Effector memory CD8-positive, alpha-beta T cell (primary cell): ENCODE measurements at places on chromosomes 13 and 19.

- no peak for DNase-seq
- peaks cover 9% of the 10 kb centered on the region for H3K36me3 ChIP-seq
- no peaks in the 10 kb centered on the region for H3K27me3 ChIP-seq
- peak overlapping the region; percentile 19 for H3K4me3 ChIP-seq
Observed at GRCh38 chr19:19774354-19775033, 41.6 kb upstream of the ZNF14 start.

DNA sequence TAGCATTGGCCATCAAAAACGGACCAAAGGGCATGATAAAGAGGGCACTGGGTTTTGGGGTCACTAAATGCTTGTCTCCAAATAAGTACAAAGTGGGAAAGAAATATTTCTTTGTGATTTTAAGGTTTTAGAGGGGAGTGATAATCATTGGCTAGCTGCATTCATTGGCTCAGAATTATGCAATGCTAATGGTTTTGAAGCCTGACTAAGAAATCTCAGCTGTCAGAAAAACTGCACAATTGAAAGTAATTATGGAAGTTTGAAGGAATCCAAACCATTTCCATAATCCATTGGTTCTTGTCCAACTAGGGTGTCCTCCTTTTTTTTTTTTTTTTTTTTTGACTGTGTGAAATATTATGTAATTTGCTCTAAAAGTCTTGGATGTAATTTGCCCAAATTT lies 88.2 kb upstream of the ARGLU1 start:
- no peaks in the 10 kb centered on the region for H3K36me3 ChIP-seq
- H3K27ac ChIP-seq: no peak overlapping the region
- DNase-seq: no peak
- no peaks in the 10 kb centered on the region for H3K4me1 ChIP-seq
- no peak overlapping the region for H3K4me3 ChIP-seq

DNA sequence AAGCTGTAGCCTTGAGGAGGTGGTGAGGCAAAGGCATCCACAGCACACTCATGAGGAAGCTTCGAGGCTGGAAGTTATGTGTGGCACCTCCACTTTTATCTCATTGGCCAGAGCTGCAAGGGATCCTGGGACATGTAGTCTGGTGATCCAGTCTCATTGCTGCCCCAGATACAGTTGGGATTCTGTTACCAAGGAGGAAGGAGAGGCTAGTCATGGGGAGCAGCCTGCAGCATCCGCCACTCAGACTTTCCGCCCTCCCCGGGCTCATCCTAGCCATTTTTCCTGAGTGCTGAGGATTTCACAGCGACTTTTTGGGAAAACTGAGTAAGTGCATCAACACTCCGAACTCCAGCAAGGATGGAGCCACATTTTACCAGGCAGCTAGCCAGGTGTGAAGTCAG lies 74.4 kb downstream of the DPF1 start:
- no peak overlapping the region for H3K27ac ChIP-seq
- H3K4me3 ChIP-seq: no peak overlapping the region
- no peak for DNase-seq
- no peaks in the 10 kb centered on the region for H3K27me3 ChIP-seq
- H3K4me1 ChIP-seq: no peaks in the 10 kb centered on the region

DNA sequence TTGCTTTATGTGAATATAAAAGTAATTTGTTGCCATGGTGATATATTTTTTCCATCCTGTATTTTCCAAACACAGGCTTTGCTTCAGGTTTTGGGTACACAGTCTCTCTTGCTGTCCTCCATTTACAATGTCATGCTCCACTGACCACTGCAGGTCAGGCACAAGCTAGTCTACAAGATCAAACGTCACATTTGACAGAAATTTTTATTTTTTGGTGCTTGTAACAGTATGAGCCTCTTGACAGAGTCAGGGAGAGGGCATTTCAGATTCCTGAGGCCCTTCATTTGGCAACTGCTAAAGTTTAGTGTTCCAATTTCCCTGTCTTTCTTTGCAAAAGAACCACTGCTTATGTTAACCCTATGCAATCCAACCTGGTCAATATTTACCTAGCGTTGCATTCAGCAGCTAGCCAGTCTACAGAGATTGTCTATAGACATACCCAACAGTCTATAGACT lies 175.0 kb downstream of the RFC3 start:
- no peaks in the 10 kb centered on the region for H3K27me3 ChIP-seq
- H3K4me1 ChIP-seq: no peaks in the 10 kb centered on the region
- H3K4me3 ChIP-seq: no peak overlapping the region

GRCh38 chr19:45927565-45928261 lies 13.1 kb upstream of the NANOS2 start:
- peaks cover 9% of the 10 kb centered on the region for H3K27me3 ChIP-seq
- peaks cover 4% of the 10 kb centered on the region for H3K36me3 ChIP-seq
- peak overlapping the region; percentile 30 for H3K4me3 ChIP-seq

GRCh38 chr13:41582027-41582463 lies 124.7 kb downstream of the RGCC start:
- no peak overlapping the region for H3K27ac ChIP-seq
- H3K27me3 ChIP-seq: no peaks in the 10 kb centered on the region
- peaks cover 13% of the 10 kb centered on the region for H3K36me3 ChIP-seq
- H3K4me3 ChIP-seq: no peak overlapping the region
- DNase-seq: no peak

- H3K27ac ChIP-seq: no peak overlapping the region
- DNase-seq: no peak
- H3K4me3 ChIP-seq: no peak overlapping the region
- H3K27me3 ChIP-seq: peaks cover 54% of the 10 kb centered on the region
Observed at GRCh38 chr19:55161571-55162322, 4.2 kb upstream of the TNNI3 start.

DNA sequence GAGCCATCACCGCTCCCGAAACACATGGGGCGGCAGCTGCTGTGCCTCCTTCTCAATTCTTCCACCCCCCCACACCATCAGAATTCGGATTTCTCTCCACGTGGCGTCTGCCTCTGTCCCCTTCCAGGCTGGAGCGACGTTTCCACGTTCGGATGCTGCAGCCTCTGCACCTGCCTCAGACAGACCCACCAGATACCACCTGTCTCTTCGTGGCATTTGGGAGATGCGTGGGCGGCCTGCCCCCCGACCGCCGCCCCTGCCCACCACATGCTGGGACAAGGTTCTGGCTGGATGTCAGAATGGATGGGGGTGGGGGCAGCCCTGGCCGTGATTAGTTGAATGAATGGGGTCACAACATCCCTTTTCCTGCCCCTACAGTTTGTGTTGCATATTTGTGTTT lies 90.0 kb downstream of the SLC7A1 start:
- H3K27me3 ChIP-seq: peaks cover 34% of the 10 kb centered on the region
- no peaks in the 10 kb centered on the region for H3K4me1 ChIP-seq
- H3K27ac ChIP-seq: no peak overlapping the region
- no peaks in the 10 kb centered on the region for H3K36me3 ChIP-seq
- H3K4me3 ChIP-seq: no peak overlapping the region
- no peak for DNase-seq

GRCh38 chr13:47890146-47890814 lies 110.8 kb downstream of the SUCLA2 start:
- no peak for DNase-seq
- no peaks in the 10 kb centered on the region for H3K4me1 ChIP-seq
- no peak overlapping the region for H3K27ac ChIP-seq
- no peak overlapping the region for H3K4me3 ChIP-seq

- H3K27me3 ChIP-seq: peaks cover 87% of the 10 kb centered on the region
- H3K27ac ChIP-seq: no peak overlapping the region
- no peak for DNase-seq
- H3K4me3 ChIP-seq: no peak overlapping the region
- peaks cover 13% of the 10 kb centered on the region for H3K4me1 ChIP-seq
- no peaks in the 10 kb centered on the region for H3K36me3 ChIP-seq
Observed at GRCh38 chr19:19259741-19260140, 13.4 kb downstream of the TM6SF2 start.

GRCh38 chr13:88617176-88617575 lies 946.0 kb downstream of the SLITRK5 start:
- H3K27me3 ChIP-seq: no peaks in the 10 kb centered on the region
- H3K36me3 ChIP-seq: no peaks in the 10 kb centered on the region
- DNase-seq: no peak
- H3K27ac ChIP-seq: no peak overlapping the region

DNA sequence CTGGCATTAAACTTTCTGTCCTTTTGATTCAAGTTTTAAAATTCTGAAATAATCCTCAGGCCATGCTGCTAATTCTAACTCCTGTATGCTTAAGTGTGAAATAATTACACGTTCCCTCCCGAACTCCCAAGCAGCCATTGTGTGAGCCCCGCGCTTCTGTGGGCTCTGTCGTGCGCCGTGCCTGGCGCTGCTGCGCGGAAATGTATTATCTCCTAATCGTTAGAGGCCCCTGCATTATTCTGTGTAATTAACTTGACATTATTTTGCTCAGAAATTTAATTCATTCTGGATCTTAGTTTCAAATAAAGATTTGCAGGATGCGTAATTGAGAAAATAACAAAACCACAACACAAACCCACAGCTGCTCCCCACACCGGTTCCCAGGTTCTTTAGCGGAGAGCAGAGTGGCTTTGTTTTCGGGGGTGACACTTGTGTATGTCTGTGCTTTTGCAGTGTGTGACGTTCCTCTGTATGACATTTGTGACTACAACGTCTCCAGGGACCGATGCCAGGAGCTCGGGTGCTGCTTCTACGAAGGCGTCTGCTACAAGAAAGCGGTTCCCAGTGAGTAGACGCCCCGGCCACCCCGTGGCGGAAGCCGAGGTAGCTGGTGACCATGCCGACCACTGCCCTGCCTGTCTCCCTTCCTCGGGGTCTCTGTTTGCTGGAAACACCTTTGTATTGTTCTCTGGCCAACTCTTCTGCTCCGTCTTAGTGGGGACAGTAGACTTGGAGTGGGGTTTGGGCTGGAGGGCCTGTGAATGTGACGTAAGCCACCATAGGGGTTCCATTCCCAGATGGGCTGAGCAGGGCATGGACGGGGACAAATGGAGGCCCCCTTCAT lies 7.5 kb downstream of the TEX29 start:
- H3K4me1 ChIP-seq: peaks cover 5% of the 10 kb centered on the region
- H3K36me3 ChIP-seq: peaks cover 3% of the 10 kb centered on the region
- DNase-seq: no peak
- no peak overlapping the region for H3K4me3 ChIP-seq
- H3K27ac ChIP-seq: no peak overlapping the region
- no peaks in the 10 kb centered on the region for H3K27me3 ChIP-seq

GRCh38 chr19:5804516-5805461 lies at the start of gene NRTN:
Gene NRTN, plus strand, starts transcription at chr19:5805067. Its CDS starts 19,099 bp downstream, at chr19:5824166.
- DNase-seq: no peak
- H3K27me3 ChIP-seq: peaks cover 15% of the 10 kb centered on the region
- H3K36me3 ChIP-seq: peaks cover 4% of the 10 kb centered on the region
- H3K27ac ChIP-seq: peak within 1 kb of the TSS; percentile 8

DNA sequence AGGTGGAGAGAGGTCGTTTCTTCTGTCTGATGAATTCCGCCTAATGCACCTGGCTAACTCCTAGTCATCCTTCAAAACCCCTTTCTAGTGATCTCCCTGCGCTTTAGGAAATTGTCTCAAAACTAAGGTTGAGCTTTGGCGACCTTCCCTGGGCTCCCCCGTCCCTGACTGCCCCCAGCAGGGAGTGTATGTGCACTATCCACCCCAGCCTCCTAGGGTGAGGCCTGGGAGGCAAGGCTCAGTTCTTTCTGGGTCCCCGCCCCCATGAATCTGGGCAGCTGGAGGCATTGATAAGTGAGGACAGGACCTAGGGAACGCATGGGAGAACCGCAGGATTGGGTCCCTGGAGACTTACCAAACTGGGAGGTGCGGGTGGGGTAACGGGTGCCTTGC lies 378 bp downstream of the TLE6 start:
- H3K4me3 ChIP-seq: no peak overlapping the region
- H3K27me3 ChIP-seq: peaks cover 24% of the 10 kb centered on the region
- peak overlapping the region; percentile 49 for H3K27ac ChIP-seq
- peaks cover 8% of the 10 kb centered on the region for H3K36me3 ChIP-seq
